Type B pancreatic cell (in vitro differentiated cells): ENCODE measurements at places on chromosomes 13 and 19. TPM values are rescaled to one million over a fixed set of nuclear protein-coding genes. Genes with fewer than 3 reads are reported as not detected.

MAST1 gene
- 1.9 and 3.5 TPM in 2 replicates for total RNA-seq

GRIK5 gene
- total RNA-seq = 1.8 and 5.8 TPM in 2 replicates

NCCRP1 gene
- 19.0 and 22.6 TPM in 2 replicates for total RNA-seq

DNA sequence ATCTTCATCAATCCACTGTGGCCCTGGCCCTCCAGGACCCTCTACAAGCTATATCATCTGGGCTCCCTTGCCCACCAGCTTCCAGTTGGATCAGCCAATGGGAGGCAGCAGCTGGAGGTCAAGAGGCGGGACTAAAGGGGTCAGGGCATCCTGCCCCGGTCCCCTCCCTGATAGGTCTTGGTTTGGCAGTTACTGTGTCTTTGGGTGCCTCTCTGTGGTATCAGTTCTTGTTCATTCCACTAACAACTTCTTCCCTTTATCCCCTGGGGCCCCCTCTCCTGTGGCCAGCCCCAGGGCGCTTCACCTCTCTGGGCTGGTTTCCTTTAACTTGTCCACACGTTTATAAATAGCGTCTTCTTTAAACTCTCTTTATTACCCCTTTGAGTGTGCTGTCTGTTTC is 83.6 kb downstream of the DCT start:
- DNase-seq = no peak

DNA sequence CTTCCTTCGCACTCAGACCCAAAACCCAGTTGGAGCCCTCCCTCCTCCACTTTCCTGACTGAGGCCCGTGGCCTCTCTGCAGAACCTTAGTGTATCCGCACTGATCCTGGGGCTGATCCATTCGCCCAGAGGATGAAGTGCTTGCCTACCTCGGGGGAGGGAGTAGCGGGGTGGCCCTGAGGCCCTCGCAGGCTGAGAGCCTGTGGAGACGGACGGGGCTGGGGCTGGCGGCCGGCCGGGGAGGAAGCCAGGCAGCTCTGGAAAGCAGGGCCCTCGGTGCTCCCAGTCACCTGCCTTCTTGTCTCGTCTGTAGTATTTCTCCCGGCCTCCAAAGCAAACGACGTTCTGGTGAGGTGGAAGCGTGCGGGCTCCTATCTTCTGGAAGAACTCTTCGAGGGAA is 1.3 kb downstream of the PROZ start:
- no peak for DNase-seq
